ENCODE measurements at places on chromosomes 12 and 14. TPM values are rescaled to one million over a fixed set of nuclear protein-coding genes. Genes with fewer than 3 reads are reported as not detected.

PLEKHH1 gene
- 15.5 TPM for polyA plus RNA-seq

DNA sequence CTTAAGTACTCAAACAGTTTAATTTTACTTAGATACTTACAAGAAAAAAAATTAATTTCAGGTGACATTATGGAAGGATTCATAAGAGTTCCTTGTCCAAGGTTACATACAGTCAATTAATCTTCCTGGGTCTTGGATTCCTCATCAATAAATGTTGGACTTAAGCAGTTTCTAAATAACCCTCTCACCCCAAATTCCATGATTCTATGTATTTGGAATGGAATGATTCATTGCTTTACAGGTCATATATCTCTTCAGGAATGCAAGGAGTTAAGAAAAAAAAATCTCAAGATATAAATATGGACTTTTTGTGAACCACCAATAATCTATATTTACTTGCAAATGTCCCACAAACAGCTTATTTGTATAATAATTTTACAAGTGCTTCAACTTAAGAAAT lies 84.2 kb upstream of the BMP4 start:
- no peaks in the 10 kb centered on the region for H3K36me3 ChIP-seq
- no peak overlapping the region for H3K4me3 ChIP-seq
- no peaks in the 10 kb centered on the region for H3K27me3 ChIP-seq
- H3K27ac ChIP-seq = no peak overlapping the region
- no peak for DNase-seq
- no peaks in the 10 kb centered on the region for H3K4me1 ChIP-seq

MVK gene
- 15.8 TPM for polyA plus RNA-seq

- H3K27ac ChIP-seq = no peak overlapping the region
- H3K4me3 ChIP-seq = no peak overlapping the region
- no peak for DNase-seq
- H3K27me3 ChIP-seq = no peaks in the 10 kb centered on the region
- H3K36me3 ChIP-seq = no peaks in the 10 kb centered on the region
These were observed 425.8 kb upstream of the ATXN7L3B start for GRCh38 chr12:74111688-74112360.

GRCh38 chr14:97031530-97031929 lies 234.3 kb downstream of the VRK1 start:
- H3K27me3 ChIP-seq = peaks cover 18% of the 10 kb centered on the region
- H3K27ac ChIP-seq = no peak overlapping the region
- no peak overlapping the region for H3K4me3 ChIP-seq
- no peak for DNase-seq

ST8SIA1 gene
- 15.8 TPM for polyA plus RNA-seq

BMP4 gene
- 85.7 TPM for polyA plus RNA-seq

LIN7A gene
- 16.5 TPM for polyA plus RNA-seq

DNA sequence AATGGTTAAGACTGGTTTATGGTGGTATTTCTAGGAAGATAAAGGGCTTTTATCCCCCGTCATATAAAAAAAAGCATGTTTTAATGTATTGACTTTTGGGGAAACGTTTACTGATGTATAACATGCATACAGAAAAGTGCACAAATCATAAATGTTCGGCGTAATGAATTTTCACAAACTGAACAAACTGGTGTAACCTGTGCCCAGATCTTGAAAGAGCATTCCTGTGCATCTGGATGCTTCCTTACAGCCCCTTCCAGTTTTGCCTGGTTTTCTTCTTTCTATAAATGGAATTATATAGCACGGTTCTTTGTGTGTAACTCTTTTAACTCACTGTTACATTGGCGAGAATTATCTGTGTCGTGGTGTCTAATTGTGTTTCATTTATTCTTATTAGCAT lies 693.8 kb upstream of the TBX3 start:
- H3K27ac ChIP-seq = no peak overlapping the region
- no peak overlapping the region for H3K4me3 ChIP-seq
- no peaks in the 10 kb centered on the region for H3K36me3 ChIP-seq

DNA sequence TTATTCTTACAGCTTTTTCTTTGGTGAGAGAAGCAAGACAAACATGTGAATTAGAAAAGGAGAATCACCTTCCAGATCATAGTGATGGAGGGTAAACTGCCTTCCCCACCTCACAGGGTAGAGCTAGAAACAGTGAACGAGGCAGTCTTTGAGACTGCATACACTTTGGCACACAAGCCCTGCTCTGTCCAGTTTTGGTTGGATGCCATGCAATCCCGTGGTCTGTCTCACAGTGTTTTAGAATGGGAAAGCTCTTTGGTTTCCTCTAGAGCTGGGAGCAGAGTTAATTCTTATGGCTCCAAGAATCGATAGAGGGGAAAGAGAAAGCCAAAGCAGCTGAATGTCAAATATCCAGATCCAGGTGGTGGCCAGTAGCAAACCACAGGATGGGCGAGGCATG lies 21.9 kb downstream of the TDP1 start:
- H3K4me1 ChIP-seq = no peaks in the 10 kb centered on the region
- DNase-seq = no peak
- peaks cover 1% of the 10 kb centered on the region for H3K27me3 ChIP-seq
- no peak overlapping the region for H3K4me3 ChIP-seq
- H3K36me3 ChIP-seq = no peaks in the 10 kb centered on the region
- no peak overlapping the region for H3K27ac ChIP-seq

GPRC5D gene
- 0.69 TPM for polyA plus RNA-seq

CLEC4E gene
- polyA plus RNA-seq = 0.21 TPM

DNA sequence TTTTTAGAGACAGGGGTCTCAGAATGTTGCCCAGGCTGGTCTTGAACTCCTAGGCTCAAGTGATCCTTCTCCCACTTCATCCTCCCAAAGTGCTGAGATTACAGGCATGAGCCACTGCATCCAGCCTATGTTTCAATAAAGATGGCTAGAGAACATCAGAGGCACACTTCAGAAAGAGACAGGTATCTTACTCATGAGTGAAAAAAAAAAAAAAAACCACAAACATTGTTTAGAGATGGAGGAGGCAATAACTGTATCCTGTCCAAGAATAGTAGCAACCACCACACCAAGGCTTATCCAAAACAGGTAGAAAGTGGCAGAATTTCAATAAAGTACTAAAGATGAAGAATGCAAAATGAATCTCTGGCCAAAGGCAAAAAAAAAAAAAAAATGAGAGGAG lies 30.3 kb downstream of the EEA1 start:
- no peaks in the 10 kb centered on the region for H3K36me3 ChIP-seq
- H3K4me1 ChIP-seq = peaks cover 29% of the 10 kb centered on the region
- H3K4me3 ChIP-seq = no peak overlapping the region
- no peaks in the 10 kb centered on the region for H3K27me3 ChIP-seq
- no peak for DNase-seq

DNA sequence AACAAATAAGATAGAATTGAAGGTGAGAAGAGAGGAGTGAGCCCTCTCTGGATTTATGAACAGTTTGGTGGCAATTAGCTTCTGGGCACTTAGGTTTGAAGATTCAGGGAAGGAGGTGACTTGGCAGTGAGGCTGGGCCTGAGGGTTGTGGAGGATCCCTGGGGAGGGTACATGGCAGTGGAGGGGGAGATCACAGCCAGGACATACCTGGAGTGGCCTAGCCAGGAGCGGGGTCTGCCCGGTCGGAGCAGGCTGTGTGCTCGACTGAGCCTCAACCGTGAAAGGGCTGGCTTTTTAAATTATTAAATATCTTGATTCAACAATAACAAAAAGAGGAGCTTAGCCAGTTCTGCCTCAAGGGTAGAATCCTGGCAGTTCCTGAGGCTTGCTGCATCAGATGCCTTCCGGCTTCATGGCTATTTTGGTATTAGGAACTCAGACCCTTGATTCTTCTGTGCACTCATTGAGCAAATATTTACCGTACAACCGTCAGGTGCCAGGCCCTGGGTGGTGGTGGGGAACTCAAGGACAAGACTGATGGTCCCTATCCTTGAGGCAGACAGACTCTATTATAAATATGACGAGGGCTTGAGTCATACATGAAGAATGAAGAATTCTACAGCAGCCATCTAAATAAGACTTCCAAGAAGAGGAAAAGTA lies 73.4 kb downstream of the SPTB start:
- no peaks in the 10 kb centered on the region for H3K36me3 ChIP-seq
- no peaks in the 10 kb centered on the region for H3K4me1 ChIP-seq
- peak overlapping the region; percentile 25 for H3K27ac ChIP-seq
- peak; percentile 10 for DNase-seq

DNA sequence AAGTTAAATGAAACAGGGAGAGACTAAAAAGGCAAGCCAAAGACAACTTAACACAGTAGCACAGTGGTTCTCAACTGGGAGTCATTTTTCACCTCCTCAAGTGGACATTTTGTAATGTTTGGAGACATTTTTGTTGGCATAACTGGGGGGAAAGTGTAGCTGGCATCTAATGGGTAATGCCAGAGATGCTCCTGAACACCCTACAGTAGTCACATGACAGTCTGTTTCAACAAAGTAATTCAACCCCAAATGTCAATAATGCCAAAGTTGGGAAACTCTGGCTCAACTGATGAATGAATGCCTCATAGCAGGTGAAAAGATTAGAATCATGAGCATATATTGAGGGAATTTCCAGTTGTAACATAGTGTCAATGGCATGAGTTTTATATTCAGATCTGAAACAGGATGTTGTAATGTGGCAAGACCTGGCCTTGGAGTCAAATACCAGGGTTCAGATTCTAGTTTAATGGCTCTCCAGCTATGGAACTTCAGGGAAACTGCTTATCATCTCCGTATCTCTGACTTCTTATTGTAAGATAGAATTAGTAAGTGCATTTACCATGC lies 2.4 kb upstream of the OR4K5 start:
- H3K27ac ChIP-seq = no peak overlapping the region
- H3K4me1 ChIP-seq = no peaks in the 10 kb centered on the region
- H3K4me3 ChIP-seq = no peak overlapping the region
- no peaks in the 10 kb centered on the region for H3K27me3 ChIP-seq
- no peak for DNase-seq
- no peaks in the 10 kb centered on the region for H3K36me3 ChIP-seq

PRR4 gene
- polyA plus RNA-seq = 12.3 TPM
